ENCODE measurements at places on chromosomes 7 and 10.
A peak's percentile ranks its signal among the peaks of the same experiment; 100 is the strongest.

DNA sequence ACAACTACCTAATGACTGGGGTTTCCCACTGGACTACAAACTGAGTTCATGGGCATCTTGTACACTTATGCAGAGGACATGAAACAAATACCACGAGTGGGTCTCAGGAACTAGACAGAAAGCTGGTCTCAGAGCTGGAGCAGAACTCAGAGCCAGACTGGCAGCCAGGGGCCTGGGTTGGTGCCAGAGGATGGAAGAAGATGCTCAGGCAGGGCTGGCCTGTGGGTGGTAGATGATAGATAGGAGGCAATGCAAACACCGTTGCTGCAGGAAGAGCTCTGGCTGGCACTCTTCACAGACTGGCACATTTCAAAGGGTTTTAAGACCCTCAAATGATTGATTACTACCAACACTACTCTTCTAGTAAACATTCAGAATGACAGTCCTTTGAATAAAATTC lies 28.8 kb downstream of the ENO4 start:
- no peak for DNase-seq

- no peak for DNase-seq
Measured at GRCh38 chr7:86963599-86964230, 95.7 kb downstream of the ELAPOR2 start.

DNA sequence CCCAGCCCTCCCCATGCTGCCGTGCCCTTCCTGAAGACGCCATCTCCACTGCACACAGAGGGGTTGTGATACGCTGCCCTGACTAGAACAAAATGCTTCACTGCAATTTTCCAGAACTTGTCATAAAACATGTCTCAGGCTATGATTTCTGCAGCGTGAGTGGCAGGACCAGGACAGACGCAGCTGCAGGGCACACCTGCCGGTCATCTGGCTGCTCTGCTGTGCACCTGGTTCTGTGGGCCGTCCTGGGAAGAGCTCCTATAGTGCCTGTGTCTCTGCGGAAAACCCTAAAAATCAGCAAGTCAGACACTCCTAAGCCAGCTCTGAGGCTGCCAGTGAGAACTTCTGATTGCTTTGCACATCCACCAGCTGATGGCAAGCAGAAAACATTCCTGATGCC lies 39.7 kb upstream of the DIP2C start:
- DNase-seq = no peak

- DNase-seq = no peak
Measured at GRCh38 chr10:115963848-115964247, 309.2 kb downstream of the GFRA1 start.

DNA sequence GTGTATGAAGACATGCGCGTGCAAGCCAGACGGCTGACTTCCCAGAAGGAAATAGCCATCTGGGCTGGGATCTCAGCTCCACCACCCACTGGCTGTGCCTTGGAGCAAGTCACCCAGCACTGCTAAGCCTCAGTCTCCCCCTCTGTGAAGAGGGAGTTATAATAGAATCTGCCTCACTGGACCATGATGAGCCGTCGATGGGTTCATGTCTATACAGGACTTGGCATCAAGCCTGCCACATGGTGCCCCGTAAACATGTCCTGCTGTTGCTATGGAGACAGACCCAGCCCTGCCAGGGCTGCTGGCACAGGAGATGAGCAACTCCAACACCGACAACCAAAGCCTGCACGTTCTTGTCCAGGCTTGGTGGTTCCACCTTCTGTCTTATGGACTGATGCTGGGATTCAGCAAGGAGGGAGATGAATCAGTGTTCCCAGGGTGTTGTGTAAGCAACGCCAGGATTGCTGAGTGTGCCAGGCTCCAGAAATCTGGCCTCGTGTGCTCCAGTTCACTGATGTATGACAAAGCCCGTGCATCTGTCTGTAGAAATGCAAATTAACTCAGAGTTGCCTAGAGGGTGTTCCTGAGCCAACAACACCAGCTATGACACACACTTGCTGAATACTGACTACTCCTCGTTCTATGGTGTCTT lies 5.6 kb downstream of the GPR15LG start:
- DNase-seq = no peak

DNA sequence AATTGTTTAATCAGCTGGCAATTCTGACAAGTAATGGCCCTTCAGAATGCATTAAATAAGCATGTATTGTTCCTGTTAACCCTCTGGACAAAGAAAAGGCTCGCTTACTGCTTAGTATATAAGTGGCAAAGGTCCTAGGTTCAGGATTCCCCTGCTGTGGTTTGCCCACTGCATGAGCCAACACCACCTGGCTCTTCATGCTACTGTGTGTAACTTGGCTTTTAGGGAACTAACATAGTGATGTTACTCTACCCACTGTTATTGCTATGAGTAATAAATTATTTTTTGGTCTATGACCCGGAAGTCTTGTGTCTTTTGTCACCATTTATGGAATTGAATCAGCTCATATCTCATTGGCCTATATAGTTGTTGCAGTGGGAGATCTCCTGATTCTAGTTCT lies 791.7 kb upstream of the PHF14 start:
- no peak for DNase-seq

DNA sequence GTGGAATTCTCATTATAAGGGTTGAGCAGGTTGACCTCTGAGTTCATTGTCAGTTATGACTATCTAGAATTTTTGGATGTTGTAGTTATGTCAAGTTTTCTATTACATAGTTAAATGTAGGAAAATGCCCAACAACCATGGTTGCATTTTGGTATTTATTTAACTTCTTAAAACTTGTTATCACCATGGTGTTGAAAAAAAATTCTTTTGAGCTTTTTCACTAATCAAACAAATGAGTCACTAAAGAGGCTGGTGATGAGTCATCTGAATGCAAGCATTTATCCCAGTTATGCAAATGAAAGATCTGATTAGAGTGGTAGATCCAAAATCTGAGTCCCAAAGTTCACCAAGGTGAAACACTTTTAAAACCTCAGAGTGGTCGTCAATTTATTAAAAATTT lies 624.7 kb upstream of the IGFBP3 start:
- no peak for DNase-seq

GRCh38 chr7:22193450-22193983 lies 163.4 kb downstream of the RAPGEF5 start:
- no peak for DNase-seq

DNA sequence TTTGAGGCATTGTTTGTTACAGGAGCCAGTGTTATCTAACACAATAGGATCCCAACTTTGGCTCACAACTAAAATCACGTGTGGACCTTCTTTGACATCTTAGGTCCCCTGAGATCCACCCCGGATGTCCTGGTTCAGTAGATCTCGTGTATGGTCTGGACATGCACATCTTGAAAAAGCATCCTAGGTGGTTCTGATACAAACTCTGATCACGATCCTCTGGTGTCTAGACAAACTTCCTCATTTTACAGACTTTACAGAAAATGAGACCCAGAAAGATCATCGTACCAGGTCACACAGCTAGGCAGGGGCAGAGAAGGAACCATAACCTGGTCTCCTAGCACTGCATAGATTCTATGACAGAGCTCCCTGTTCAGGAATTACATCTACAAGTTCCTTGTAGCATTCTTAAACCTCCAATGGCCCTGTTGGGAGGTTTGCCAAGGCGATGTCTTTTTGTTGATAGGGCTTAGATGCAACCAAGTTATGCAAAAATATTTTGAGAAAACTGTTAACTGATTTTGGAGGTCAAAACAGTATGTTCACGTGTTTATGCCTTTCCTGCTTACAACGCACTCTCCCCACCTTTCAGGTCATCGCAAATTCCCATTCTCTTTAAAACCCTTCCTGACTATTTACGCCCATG lies 30.8 kb upstream of the CHST15 start:
- no peak for DNase-seq

GRCh38 chr7:79912213-79912633 lies 222.4 kb upstream of the GNAI1 start:
- no peak for DNase-seq

GRCh38 chr10:106830471-106830870 lies 334.0 kb downstream of the SORCS1 start:
- DNase-seq = no peak

DNA sequence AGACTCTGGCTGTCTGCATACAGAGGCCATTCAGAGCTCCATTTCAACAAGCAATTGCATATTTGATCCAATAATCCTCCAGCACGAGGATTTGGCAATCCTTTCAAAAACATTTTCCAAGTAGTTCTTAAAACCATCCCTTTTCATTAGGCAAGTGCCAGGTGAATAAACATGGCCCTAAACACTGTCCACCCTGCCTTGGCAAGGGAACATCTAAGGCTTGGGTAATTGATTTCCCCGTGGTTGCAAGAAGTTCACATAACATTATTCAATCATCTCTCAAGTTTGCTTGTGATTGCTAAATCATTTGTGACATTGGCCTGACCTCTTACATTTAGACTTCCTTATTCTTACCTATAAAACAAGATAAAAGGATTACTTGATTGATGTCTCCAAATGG lies 175.2 kb downstream of the CTTNBP2 start:
- peak; percentile 55 for DNase-seq

DNA sequence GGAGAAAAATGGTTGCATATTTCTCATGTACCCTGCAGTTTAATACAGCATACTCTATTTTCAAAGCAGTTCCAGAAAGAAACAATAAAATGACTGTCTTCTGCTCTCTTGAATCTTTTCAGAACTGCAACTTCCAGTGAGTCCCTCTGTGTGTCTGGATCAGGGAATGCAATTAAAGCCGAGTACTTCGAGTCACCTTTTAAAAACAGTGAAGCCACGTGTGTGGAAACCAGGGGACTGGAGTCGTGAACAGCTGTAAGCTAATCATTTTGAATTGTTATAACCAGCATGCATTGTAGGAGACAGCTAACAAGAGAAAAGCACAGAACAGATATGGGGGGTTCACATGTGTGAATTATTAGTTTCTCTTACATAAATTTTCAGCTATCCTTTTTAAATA lies 109.1 kb downstream of the CPED1 start:
- DNase-seq = no peak

DNA sequence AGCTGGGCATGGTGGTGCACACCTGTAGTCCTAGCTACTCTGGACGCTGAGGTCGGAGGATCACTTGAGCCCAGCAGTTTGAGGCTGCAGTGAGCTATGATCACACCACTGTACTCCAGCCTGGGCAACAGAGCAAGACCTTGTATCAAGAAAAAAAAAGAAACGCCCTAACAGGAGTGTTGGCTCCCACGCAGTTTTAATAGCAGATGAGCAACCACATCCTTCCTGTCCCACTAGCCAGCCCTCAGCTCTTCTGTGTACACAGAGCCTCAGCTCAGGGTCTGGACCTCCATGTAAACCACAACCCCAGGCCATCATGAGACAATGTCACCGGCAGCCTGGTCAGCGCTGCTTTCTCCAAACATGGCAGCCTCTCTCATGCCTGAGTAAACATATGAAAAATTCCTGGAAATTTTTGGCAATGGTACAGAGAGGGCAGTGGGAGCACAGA lies 108.2 kb downstream of the PIP4K2A start:
- no peak for DNase-seq

- DNase-seq = no peak
Measured at GRCh38 chr7:47478926-47479711, 102.8 kb downstream of the TNS3 start.

DNA sequence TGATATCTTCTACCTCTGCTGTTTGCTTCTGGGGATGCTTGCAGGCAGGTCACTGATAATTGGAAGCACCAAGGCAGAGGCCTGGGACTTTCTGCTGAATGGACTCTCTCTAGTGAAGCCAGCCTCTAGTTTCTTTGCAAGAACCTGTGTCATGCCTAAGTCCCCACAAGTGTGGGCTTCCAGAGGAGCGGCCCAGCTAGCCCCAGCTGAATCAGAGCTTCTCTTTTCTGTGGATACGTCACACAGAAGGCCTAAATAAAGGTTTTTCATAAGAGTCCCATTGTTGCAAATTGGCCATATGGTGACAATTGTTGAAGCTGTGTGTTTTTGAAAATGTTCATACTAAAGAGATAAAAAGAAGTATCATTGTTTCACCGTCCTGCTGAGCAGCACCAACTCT lies 6.8 kb upstream of the OPALIN start:
- DNase-seq = no peak

DNA sequence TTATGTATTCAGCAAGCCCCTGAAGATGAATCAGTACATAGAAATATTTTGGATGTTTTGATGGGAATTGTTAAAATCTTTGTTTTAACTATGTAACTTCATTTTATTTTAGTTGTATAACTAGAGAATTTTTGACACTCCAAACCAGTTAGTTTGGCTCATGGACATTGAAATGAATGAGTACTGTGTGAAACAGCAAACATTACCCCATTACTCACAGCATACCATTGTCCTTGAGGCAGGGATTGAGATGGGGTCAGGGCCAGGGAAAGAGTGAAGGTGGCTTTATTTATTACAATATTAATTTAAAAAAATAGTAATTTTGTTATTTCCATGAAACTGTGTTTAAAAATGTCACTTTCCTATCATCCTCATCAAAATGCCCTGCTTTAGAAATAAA lies 4.8 kb upstream of the BMPER start:
- no peak for DNase-seq

- no peak for DNase-seq
Measured at GRCh38 chr10:70274643-70275042, 9.2 kb downstream of the NPFFR1 start.

DNA sequence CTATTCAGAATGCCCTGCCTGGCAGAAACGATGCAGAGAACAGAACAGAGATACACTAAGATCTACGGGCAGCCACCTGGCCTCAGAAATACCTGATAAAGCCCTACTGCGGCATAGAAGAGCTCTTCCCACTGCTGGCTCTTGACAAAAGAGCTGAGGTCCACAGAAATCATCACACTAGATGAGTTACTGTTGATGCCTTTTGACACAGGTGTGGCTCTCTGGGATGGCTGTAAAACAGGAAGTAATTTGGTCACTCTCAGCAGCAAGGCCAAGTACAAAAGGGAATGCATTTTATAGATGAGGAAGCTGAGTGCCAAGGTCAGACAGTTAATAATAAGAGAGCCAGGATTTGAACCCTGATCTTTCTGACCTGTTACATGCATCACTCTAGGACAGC lies 35.0 kb upstream of the ACSL5 start:
- DNase-seq = no peak

- DNase-seq = no peak
Measured at GRCh38 chr7:23471106-23471859, 992 bp upstream of the IGF2BP3 start.

- DNase-seq = no peak
Measured at GRCh38 chr10:130246113-130246512, 109.9 kb downstream of the GLRX3 start.

DNA sequence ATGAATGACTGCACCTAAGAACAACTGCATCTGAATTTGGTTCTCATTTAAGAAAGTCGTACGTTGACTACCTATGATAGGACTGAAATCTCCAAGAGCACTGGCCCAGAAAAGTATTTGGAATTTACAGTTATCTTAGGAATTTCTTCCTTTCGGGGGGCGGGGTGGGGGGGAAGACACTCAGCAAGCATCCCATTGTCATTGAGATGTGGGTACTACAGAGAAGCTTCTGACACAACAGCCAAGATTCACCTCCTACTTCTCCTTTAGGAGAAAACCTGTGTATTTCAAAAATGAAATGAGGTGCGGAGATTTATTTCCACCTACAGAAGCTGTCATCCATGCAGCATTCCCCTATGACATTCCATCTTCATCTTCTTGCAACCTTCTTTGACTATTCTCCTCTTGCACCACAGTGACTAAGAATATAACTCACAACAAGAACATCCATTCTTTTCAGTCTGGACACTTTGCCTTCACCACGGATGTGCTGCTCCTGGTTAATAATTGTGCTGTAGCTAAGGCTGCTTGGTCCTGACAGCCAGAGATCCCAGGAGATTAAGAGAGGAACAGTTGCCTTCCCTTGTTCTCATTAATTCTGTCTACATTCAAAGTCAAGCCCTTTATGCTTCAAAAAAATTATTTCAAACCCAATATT lies 98.4 kb upstream of the FRMD4A start:
- DNase-seq = no peak

- DNase-seq = peak; percentile 37
Measured at GRCh38 chr7:137169282-137169698, 174.2 kb downstream of the PTN start.

GRCh38 chr7:36563706-36564327 lies 160.5 kb downstream of the AOAH start:
- DNase-seq = no peak

Data from right lobe of liver (tissue), 6 donors.